CD4-positive, alpha-beta T cell treated with Interleukin-17A for 1 hour (primary cell): ENCODE measurements at places on chromosomes 6 and 20.
A peak's percentile ranks its signal among the peaks of the same experiment; 100 is the strongest.

- peak; percentile 4 for DNase-seq
Measured at GRCh38 chr6:157614026-157614568, 208.9 kb upstream of the SNX9 start.

DNA sequence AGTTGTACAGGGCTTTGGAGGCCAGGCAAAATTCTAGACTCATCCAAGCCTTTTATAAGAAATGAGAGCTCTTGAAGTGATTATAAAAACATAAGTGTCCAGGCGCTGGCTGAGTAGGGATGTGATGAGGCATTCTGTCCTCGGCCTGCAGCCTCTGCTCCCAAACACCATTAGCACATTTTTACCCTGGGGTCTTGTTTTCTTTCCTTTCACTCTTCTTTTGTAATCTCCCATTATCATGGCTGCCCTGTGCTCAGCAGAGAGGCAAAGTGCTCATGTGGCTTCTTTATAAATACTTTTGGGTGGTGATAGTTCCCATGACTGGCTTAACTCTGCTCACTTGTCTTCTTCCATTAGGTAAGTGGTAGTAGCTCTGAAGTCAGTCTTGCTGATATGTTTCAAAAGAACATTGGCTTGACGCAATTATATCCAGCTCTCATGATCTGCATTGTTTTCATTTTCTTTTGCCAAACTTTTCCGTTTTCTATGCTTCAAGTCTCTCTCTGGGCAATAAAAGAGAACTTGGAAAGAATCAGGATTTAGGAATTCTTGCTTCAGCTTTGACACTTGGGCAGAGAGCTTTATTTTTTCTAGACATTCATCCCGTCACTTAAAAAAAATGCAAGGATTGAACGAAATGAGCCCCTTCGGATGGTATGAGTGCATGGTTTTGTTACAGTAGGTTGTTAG is 61.1 kb downstream of the CAP2 start:
- no peak for DNase-seq

DNA sequence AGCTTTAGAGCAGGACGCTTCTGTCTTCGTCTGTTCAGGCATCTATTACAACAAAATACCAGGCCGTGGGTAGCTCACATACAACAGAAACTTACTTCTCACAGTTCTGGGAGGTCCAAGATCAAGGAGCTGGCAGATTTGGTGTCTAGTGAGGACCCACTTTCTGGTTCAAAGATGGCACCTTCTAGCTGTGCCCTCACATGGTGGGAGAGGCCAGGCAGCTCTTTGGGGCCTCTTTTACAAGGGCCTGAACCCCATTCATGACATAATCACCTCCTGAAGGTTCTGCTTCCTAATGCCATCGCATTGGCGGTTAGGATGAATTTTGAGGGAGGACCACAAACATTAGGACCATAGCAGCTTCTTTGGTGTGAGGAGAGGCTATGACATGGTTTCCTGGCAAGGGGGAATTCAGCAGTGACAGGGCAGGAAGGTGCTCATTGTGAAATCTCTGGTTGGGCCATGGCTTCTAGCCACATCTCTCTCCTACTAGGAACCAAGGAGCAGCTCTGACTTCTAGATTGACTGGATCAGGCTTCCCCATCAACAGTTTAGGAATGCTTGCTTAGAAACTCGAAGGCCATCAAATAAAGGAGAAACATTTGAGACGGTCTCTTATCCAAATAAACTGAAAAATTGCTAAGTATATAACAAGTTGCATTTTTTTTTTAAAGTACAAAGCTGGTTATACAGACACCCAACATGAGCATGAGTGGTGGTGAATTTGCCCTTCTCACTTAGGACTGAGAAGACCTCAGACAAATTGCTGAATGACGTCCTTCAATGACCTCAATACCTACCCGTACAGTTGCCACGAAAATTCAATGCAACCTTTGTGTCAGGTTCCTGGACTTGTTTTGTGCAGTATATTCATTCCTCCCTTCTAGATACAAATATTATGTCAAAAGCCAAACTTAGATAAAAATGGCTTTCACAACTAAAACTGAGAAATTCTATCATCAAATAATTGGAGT is 140.7 kb downstream of the ZDHHC14 start:
- DNase-seq = no peak

- no peak for DNase-seq
Measured at GRCh38 chr6:15522856-15523529, 139.8 kb downstream of the DTNBP1 start.

DNA sequence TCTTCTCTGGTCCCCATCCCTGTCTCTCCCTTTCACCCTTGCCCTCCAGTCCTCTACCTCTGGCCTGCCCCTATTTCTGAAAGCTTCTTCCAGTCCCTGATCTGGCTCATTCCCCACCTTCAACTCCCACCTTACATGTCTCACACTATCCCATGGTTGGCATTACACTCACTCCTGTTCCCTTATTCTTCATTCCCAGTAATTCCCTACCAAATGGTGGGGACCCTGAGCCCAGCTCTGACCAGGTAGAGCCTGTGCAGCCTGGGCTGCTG is 6.4 kb downstream of the TP53INP2 start:
- DNase-seq = no peak

GRCh38 chr20:38430679-38431325 is 4.3 kb downstream of the SNHG17 start:
- DNase-seq = no peak

DNA sequence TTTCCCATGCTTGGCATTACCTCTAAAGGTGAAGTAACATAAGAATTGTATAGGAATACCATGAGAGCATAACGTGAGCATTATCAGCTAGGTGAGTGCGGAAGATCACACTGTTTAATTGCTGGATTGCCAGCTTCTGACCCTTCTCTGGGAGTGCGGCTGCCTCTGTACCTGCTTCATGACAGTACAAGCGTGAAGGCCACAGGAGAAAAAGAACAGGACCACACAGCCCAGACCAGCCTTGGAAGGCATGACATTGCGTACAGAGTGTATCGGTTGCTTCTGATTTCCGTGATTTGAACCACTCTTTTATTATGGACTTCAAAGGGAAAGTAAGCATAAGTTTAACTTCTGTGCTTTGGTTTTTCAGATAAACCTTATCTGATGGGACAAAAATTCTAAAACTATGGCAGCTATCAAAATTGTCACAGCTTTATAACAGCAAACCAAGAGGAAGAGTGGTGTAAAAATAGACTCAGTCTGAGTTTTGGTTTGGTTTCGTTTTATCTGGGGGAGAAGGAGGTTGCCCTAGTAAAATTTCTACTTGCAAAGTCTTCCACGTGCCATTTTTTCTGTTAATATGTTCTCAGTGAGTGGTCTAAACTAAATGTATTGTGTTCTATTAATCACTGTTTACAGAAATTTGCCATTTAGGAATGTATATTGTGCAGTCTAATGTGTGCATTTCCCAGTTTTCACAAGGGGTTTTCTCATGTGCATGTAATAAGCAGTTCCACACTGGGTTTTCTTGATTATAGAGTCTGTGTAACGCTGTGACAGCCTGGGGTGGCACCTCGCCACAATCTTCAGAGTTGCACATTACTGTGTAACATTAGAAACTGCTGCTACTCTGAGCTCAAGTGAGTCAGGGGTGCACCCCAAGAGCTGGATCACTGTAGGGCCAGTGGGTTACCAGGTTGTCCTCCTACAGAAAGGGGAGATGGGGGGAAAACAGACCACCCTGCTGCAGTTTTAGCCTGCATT is 97.3 kb downstream of the RPP40 start:
- no peak for DNase-seq

DNA sequence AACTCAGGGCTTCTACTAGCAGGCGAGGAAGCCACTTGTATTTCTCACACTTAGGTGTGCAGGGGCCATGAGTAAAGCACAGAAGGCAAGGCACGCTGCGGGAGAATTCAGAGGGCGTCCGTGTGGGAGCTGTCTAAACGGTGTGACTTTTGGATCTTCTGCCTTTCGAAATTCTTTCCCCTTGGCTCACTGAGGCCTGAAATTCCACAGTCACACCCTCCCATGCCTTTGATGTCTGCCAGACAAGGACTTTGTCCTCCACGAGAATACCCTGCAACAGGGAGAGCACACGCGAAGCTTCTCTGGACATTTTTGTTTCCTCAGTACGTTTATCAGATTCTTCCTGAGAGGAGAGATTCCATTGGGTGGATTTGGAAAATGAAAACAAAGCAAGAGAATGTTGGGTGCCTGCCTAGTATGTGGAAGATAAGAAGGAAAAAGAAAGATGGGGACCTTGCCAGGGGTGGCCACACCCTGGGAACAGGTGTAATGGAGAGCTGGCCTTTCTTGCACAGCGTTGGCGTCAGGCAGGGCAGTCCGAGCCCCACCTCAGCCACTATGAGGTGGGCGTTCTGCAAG is 235.7 kb downstream of the MYLK4 start:
- DNase-seq = no peak

DNA sequence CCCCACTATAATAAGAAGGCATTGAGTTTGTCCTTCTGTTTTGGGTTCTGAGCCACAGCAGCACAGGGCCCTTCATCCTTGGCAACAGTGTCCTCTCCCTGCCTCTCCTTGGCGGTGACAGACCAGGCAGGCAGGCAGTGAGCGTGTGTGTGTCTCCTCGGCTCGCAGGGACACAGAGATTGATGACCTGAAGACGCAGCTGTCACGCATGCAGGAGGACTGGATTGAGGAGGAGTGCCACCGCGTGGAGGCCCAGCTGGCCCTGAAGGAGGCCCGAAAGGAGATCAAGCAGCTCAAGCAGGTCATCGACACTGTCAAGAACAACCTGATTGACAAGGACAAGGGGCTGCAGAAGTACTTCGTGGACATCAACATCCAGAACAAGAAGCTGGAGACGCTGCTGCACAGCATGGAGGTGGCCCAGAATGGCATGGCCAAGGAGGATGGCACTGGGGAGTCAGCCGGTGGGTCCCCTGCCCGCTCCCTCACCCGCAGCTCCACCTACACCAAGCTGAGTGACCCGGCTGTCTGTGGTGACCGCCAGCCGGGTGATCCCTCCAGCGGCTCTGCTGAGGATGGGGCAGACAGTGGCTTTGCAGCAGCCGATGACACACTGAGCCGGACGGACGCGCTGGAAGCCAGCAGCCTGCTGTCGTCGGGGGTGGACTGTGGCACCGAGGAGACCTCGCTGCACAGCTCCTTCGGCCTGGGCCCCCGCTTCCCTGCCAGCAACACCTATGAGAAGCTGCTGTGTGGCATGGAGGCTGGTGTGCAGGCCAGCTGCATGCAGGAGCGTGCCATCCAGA is 24.0 kb downstream of the SDCBP2 start:
- DNase-seq = no peak

GRCh38 chr6:14281811-14282660 is 164.5 kb downstream of the CD83 start:
- DNase-seq = no peak

GRCh38 chr6:25334793-25335192 is 55.6 kb downstream of the CARMIL1 start:
- DNase-seq = no peak

GRCh38 chr20:3452136-3452535 is 18.7 kb upstream of the ATRN start:
- no peak for DNase-seq

DNA sequence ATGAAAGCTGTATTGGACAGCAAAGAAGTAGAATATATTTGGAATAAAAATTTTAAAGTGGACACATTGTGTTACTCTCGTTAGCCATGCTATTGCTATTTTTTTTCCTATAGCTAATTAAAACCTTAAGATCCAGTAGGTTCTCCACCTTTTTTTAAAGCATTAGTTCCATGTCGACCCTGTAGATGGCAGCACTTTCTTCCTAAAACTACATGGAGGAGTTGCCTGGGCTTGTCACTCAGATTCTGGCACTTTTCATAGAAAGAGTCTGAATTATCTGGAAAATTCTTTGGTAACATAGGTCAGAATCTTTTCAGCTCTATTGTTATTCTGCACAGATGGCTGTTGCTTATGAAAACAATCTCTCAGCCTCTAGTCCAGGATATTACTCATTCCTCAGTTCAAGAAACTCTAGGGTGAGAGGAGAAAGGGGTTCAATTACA is 42.0 kb upstream of the ESR1 start:
- DNase-seq = peak; percentile 60

DNA sequence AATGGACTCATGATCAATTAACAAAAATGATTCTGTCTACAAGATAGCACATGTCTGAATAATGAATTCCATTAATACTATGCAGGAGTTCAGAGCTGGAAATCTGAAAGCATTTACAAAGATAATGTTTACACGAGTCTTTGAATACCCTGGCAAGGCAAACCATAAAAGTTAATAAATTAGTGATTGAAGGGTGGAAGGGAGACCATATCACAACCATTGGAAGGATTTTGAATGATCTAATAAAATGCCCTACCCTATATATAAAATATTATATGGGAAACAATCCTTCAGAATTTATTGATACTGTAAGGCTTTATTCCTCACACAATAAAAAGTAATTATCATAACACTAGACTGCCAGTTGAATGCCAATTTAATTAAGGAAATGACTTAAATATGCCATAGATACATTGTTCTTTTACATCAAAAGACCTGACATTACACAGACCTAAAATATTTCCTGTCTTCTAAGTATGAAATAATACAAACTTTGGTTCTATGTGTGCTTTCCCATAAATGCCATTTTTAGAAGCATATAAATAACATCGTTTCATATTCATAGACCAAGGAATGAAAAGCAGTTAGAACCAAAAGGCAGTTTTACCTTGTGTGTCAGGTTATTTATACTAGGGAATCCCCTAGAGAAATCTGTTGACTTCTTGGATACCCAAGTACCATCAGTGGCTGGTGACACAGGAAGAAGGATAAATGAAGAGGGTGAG is 249.2 kb upstream of the MARCKS start:
- DNase-seq = no peak

- DNase-seq = no peak
Measured at GRCh38 chr6:125826695-125827463, 36.1 kb downstream of the NCOA7 start.

- no peak for DNase-seq
Measured at GRCh38 chr20:11457488-11457887, 460.2 kb upstream of the BTBD3 start.

- no peak for DNase-seq
Measured at GRCh38 chr6:106561686-106562405, 67.5 kb downstream of the RTN4IP1 start.

GRCh38 chr6:87139236-87139635 is 16.1 kb upstream of the ZNF292 start:
- peak; percentile 81 for DNase-seq

GRCh38 chr6:157213907-157214565 is 109.3 kb downstream of the TMEM242 start:
- no peak for DNase-seq

DNA sequence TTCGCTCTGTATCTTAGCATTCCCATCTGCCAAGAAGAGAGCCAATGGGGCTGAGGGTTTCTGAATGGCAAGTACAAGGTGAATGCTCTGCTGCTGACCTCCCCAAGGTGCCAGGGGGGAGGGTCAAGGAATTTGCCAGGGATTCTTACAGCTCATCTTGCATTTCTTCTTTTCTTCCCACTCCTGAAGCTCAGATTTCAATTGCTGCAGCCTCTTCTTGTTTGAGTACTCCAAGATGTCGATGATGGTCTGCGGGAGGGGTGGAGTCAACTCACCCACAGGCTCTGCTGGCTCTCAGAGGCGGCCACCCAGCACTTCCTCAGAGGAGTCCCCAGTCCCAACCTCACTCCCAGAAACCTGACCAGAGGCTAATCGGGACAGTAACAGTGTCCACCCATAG is 12.4 kb downstream of the C20orf96 start:
- DNase-seq = no peak

DNA sequence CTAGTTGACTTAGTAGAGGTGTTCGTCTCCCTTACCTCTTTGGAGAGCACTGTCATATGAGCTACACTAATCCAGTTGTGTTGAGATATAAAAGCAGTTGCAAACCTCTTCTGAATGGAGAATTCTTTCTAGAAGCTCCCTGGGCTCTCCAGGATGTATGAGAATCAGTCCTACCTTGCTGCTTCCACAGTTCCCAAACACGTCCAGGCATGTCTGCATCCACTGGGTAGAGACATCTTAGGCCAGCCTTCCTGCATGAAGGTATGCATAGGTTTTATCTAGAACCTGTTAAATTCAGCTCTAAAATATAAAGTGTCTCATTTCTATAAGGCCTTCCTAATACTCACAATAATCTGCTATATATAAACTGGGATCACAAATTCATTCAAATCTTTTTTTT is 297.7 kb downstream of the CDC5L start:
- DNase-seq = no peak
